ENCODE measurements at places on chromosomes 13 and 19.
A peak's percentile ranks its signal among the peaks of the same experiment; 100 is the strongest.

- DNase-seq = no peak
Measured at GRCh38 chr13:76048131-76048530, 412.0 kb downstream of the LMO7 start.

DNA sequence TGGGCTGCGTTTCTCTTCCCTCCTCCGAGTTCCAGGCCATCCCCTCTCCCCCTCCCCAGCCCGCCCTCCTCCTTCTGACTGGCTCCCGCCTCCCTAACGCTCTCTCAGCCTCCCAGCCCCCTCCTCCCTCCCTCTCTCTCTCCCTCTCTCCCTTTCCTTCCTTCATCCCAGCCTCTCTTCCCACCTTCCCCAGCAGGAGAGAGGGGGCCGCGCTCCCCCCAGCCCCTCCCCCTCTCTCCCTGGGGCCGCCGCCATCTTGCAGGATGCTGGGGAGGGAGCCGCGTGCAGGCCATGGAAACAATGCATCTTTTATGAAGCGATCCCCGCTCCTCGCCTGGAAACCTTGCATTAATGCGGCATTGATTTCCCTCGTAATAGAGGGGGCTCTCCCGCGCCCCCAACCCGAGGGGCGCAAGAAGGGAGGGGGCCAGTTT is 42.6 kb upstream of the ADGRL1 start:
- peak; percentile 88 for DNase-seq

- DNase-seq = no peak
Measured at GRCh38 chr13:77691871-77692270, 5.6 kb upstream of the SLAIN1 start.

DNA sequence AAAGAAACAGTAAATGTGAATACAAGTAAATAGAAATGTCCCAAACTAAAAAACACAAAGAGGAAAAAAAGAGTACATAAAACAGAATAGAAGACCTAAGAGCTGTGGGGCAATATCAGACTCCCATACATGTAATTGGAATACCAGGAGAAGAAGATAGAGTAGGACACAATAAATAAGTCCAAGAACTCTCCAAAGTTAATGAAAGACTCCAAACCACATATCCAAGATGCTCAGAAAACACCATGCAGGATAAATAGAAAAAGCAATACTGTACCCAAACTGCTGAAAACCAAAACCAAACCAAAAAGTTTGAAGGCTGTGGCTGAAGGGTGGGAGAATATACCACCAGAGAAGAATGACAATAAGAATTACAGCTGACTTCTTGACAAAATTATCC is 18.3 kb downstream of the THSD1 start:
- DNase-seq = no peak

DNA sequence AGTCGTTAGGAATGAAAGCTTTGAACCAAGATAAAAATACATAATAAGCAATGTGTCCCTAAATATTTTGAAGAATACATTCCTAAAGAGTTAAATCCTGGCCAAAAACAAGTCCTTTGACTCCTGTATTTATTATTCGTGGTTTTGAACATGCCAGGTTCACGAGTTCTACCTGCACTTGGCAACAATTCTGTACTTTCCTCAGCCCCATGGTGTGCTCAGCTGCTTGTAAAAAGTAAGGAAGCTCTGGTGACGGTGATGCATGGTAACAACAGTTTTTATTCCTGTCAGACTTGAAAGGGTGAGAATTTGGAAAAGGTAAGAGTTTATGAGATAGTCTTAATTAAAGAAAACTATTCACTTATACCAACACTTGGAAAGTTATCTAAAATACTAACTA is 95.0 kb upstream of the KLF12 start:
- DNase-seq = no peak

Data from SK-N-DZ (cell line).